SJCRH30 (cell line): ENCODE measurements at places on chromosomes 7 and 10. TPM values are rescaled to one million over a fixed set of nuclear protein-coding genes. Genes with fewer than 3 reads are reported as not detected.

GRCh38 chr10:117260084-117260483 lies 19.2 kb downstream of the SLC18A2 start:
- no peak for DNase-seq
- H3K36me3 ChIP-seq: no peaks in the 10 kb centered on the region
- no peak overlapping the region for H3K4me3 ChIP-seq
- H3K4me1 ChIP-seq: peaks cover 5% of the 10 kb centered on the region; the same call in 1 of the 2 replicates
- no peaks in the 10 kb centered on the region for H3K27me3 ChIP-seq
- H3K27ac ChIP-seq: no peak overlapping the region

ELFN1 gene
- total RNA-seq: 1.3 and 1.7 TPM in 2 replicates

- H3K4me1 ChIP-seq: no peaks in the 10 kb centered on the region
- no peak overlapping the region for H3K4me3 ChIP-seq
- no peak overlapping the region for H3K27ac ChIP-seq
- H3K27me3 ChIP-seq: no peaks in the 10 kb centered on the region
- H3K36me3 ChIP-seq: peaks cover 5% of the 10 kb centered on the region
- DNase-seq: peak; percentile 13
Measured at GRCh38 chr7:139635526-139636302, 112.2 kb downstream of the CLEC2L start.

DNA sequence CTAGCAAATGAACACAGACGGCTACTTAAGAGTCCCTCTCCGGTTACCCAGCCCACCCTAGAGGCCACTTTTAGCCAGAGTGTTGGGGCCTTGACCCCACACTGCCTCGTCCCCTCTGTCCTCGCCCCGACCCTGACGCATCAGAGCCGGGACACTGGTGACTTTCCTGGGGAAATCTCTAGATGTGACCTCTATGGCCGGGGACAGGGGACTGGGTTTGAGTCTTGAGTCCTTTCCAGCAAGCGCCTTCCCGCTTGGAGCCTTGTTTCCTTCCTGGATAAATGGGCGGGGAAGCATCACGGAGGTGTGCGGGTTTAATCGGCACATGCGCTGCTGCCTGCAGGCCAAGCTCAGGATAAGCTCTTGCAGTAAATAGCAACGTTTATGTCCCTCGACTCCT lies 40.7 kb downstream of the NPTX2 start:
- no peak overlapping the region for H3K4me3 ChIP-seq
- H3K36me3 ChIP-seq: no peaks in the 10 kb centered on the region
- DNase-seq: no peak

FGF8 gene
- 115 and 123 TPM in 2 replicates for total RNA-seq

DNA sequence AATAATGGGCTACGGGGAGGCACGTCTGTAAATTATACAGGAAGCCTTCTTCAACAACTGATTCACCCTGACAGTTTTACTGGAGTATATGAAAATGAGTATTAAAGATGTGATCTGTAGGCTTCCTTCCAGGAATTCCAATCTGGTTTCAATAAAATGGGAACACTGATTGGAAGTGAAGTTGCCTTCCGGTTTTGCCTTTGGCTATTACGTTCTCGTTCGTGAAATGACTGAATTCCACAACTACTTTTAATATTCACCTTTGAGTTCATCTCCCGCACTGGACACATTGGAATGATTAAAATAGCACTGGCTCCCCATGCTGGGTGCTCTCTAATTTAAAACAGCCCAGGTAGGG lies 350.1 kb upstream of the MKI67 start:
- no peak overlapping the region for H3K27ac ChIP-seq
- H3K27me3 ChIP-seq: no peaks in the 10 kb centered on the region
- no peaks in the 10 kb centered on the region for H3K4me1 ChIP-seq
- H3K4me3 ChIP-seq: no peak overlapping the region
- H3K36me3 ChIP-seq: no peaks in the 10 kb centered on the region

RBP3 gene
- not detected in 2 replicates for total RNA-seq

- no peak overlapping the region for H3K4me3 ChIP-seq
- no peak overlapping the region; the same call in 1 of the 2 replicates for H3K27ac ChIP-seq
- no peaks in the 10 kb centered on the region for H3K27me3 ChIP-seq
- H3K36me3 ChIP-seq: no peaks in the 10 kb centered on the region
Measured at GRCh38 chr10:30817541-30817940, 188.0 kb upstream of the LYZL2 start.

DNA sequence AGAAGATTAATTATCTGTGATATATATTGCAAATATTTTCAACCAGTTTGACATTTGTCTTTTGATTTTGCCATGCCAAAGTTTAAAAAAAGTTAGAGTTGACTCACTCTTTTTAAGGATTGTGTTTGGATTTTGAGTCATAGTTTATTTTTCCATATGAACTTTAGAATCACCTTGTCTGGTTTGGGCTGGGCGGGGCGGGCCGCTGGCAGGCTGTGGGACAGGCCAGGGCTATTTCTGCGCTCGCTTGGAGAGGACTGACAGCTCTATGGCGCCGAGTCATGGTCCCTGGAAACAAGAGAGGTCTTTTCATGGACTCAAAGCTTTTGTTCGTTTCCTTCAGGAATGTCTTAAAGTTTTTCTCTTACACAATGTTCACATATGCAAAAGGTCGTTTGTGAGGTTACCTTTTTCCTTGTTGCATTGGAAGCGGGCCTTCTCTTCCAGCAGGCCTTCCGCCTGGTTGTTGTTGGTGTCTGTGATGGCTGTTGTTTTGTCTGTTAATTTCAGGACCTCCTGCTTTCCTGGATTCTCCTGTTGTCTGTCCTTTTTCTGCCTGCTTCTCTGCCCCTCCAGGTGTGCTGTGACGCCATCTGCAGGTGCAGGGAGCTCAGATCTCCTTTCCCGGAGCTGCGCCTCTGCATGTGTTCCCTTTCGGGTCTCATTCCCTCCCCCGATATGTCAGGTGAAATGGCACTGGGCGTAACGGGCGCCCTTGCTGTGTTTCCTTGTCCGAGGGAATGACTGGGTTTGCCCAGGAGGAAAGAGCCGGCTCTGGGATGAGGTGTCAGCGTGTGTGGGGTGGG lies 53.8 kb downstream of the INPP5A start:
- no peaks in the 10 kb centered on the region for H3K27me3 ChIP-seq
- no peak for DNase-seq
- no peak overlapping the region for H3K27ac ChIP-seq
- no peaks in the 10 kb centered on the region for H3K4me1 ChIP-seq
- H3K4me3 ChIP-seq: no peak overlapping the region

DNA sequence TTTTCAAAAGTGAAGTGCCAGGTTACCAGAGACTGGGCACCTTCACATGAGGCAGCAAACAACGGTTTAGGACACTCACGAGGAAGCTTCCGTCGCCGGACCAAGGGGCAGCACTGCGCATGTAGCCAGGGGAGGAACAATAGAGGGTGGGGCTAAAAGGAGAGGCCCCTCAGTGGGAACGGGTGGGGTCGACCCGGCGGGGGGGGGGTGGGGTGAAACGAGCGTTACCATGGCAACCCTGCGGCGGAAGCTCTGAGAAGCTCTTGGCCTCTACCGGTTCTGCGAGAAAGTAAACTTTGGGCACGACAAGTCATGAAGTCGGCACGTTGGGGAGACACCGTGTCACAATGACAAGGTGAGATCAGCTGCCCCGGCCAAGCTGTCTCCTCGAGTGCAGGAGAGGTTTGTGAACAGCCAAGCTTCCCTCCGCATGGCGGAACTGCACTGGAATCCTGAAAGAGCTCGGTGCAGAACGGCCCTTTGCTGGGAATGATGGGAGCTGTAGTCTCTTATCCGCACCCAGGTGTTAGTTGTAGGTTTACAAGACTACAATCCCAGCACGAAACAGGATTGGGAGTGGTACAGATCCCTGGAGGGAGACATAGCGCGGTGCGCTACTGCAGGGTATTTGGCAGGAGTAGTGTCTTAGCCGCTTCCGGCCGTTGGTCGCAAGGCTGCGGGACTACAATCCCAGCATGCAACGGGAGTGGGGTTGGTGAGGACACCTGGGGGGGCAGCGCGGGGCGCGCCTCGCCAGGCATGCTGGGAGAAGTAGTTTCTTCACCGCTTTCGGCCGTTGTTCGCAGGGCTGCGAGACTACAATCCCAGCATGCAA lies 72.8 kb upstream of the ZNF722 start:
- no peaks in the 10 kb centered on the region for H3K27me3 ChIP-seq
- no peak for DNase-seq
- H3K27ac ChIP-seq: no peak overlapping the region
- no peak overlapping the region for H3K4me3 ChIP-seq
- no peaks in the 10 kb centered on the region for H3K36me3 ChIP-seq
- H3K4me1 ChIP-seq: no peaks in the 10 kb centered on the region

DNA sequence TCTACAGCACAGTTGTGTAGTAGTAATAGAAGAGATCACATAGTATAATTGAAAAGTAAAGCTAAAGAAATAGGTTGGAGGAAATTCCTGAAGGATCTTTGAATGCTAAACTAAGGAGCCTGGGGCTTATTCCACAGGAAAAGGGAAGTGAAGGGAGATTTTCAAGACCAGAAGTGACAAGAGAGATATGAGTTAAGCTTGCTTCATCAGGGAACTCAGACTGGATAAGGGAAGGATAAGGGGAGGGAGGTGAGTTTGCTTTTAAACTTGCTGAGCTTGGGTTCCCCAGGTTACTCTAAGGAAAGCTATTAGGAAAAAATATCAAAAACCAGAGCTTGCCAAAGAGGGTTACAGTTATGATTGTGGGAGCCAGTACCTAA lies 182.4 kb downstream of the RAPGEF5 start:
- H3K36me3 ChIP-seq: no peaks in the 10 kb centered on the region
- H3K27ac ChIP-seq: no peak overlapping the region
- peaks cover 8% of the 10 kb centered on the region for H3K4me1 ChIP-seq
- H3K4me3 ChIP-seq: no peak overlapping the region

- H3K36me3 ChIP-seq: no peaks in the 10 kb centered on the region
- no peaks in the 10 kb centered on the region for H3K4me1 ChIP-seq
- no peak for DNase-seq
- H3K27ac ChIP-seq: no peak overlapping the region
- H3K27me3 ChIP-seq: no peaks in the 10 kb centered on the region
- H3K4me3 ChIP-seq: no peak overlapping the region
Measured at GRCh38 chr10:1115607-1115955, 59.4 kb downstream of the WDR37 start.

DNA sequence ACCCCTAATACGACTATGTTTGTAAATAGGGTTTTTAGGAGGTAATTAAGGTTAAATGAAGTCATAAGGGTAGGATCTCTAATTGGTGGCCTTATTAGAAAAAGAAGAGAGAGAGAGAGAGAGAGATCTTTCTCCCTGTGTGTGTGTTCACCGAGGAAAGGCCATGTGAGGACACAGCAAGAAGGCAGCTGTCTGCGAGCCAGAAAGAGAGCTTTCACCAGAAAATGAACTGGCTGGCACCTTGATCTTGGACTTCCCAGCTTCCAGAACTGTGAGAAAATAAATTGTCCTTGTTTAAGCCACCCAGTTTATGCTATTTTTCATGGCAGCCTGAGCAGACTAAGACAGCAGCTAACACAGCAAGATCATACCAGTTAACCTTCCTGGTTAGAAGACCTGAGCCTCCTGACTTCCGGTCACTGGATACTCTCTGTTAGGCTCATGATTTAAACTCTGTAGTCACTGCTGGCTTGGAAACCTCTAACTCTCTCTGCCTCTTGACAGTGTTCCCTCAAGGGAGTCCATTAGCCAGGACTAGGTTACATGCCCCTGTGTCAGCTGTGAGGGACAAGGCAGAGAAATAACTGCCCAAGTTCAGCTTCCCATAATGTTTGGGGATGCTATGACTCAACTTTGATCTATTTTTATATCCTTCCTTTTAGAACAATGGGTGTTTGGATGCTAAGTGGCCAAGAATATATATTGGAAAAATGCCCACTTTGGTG lies 102.3 kb downstream of the DYNC1I1 start:
- no peaks in the 10 kb centered on the region for H3K36me3 ChIP-seq
- H3K4me1 ChIP-seq: peaks cover 31% of the 10 kb centered on the region
- peak; percentile 66 for DNase-seq
- peak overlapping the region; percentile 59 for H3K27ac ChIP-seq

- H3K4me1 ChIP-seq: no peaks in the 10 kb centered on the region
- no peak overlapping the region for H3K27ac ChIP-seq
- H3K36me3 ChIP-seq: no peaks in the 10 kb centered on the region
- no peaks in the 10 kb centered on the region for H3K27me3 ChIP-seq
Measured at GRCh38 chr10:412109-412508, 276.9 kb downstream of the ZMYND11 start.

LRIT2 gene
- not detected in 2 replicates for total RNA-seq

DNA sequence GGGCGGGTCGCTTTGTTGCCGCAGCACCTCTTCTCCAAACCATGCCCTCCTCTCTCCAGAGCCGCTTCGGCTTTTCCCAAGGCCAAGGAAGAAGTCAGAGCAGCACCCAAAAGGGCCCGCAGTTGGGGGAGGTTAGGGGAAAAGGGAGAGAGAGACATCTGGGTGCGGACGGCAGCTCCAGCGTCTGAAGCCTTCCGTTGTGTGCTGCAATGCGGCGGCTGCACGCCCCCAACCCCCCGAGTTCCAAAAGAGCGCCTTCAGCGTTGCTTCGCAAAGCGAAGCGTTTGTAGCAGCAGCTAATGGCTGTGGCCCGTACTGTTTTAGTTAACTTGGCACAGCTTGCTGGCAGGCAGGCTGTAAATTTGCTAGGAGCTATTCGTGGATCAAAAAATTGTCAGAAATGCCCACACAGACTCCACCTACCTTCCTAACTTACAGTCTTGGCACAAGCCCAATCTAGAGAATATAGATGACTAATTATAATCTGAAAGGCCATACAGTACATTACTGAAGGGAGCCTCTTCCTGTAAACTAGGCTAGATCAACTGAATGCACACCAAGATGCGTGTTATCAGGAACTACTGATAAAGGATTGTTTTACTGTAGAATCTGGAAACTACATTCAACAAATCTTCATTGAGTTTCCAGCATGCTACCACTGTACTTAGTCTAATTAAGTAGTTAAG lies 1.1 kb upstream of the KBTBD2 start:
- H3K4me1 ChIP-seq: peaks cover 13% of the 10 kb centered on the region
- H3K27me3 ChIP-seq: no peaks in the 10 kb centered on the region
- DNase-seq: peak; percentile 70
- H3K27ac ChIP-seq: peak overlapping the region; percentile 82
- H3K36me3 ChIP-seq: peaks cover 3% of the 10 kb centered on the region; the same call in 1 of the 2 replicates
- peak overlapping the region; percentile 100 for H3K4me3 ChIP-seq

DNA sequence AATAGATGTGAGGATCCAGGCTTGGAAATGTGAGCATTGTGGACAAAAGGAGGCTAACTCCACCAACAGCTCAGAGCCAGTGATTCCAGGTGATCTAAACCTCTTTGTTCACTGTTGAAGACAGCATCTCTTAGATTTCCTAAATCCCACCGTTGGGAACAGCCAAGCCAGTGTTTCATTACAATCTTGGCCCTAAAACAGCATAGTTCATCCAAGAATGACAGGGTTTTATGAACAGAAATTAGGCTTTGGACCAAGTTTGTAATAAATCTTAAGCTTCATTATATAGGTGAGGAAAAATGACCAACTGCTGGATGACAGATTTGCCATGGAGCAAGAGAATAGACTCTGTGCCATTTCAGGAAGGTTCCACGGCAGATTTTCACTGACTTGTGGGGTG lies 65.8 kb downstream of the MTURN start:
- no peaks in the 10 kb centered on the region for H3K36me3 ChIP-seq
- DNase-seq: no peak
- H3K27ac ChIP-seq: no peak overlapping the region
- H3K4me1 ChIP-seq: no peaks in the 10 kb centered on the region
- H3K27me3 ChIP-seq: no peaks in the 10 kb centered on the region

GRCh38 chr7:68244389-68244788 lies 1247.8 kb downstream of the TYW1 start:
- H3K4me1 ChIP-seq: no peaks in the 10 kb centered on the region
- no peaks in the 10 kb centered on the region for H3K27me3 ChIP-seq
- H3K36me3 ChIP-seq: no peaks in the 10 kb centered on the region
- H3K4me3 ChIP-seq: no peak overlapping the region
- H3K27ac ChIP-seq: no peak overlapping the region
- no peak for DNase-seq

GRCh38 chr7:110522761-110523200 lies 568.1 kb upstream of the LRRN3 start:
- H3K36me3 ChIP-seq: no peaks in the 10 kb centered on the region
- no peaks in the 10 kb centered on the region for H3K27me3 ChIP-seq
- no peak overlapping the region for H3K4me3 ChIP-seq
- peak; percentile 25 for DNase-seq
- H3K27ac ChIP-seq: peak overlapping the region; percentile 46
- H3K4me1 ChIP-seq: peaks cover 18% of the 10 kb centered on the region
